ENCODE measurements at places on chromosomes 4 and X.

DNA sequence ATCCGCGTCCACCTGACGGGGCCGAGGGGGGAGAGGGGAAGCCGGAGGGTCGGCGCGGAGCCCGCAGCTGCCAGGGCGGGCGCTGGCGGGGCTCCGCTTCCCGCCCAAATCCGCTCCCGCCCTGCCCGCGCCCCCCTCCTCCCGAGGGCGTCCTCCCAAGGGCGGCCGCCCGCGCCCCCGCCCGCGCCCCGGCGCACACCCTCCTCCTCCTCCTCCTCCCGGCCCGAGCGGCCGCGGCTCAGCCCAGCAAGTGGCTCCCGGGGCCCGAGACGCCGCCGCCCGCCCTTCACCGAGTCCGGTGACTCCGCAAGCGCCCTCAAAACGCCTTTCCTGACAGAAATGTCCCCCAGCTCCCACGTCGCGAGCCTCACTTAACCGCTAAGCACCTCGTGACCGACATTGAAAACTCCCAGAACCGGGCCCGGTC, 487 bp downstream of the HMGB2 start:
- DNase-seq, result peak; percentile 37

GRCh38 chrX:130718137-130718536, 184.9 kb downstream of the ENOX2 start:
- no peak for DNase-seq

GRCh38 chr4:128470492-128471053, 183.0 kb upstream of the PGRMC2 start:
- no peak for DNase-seq

DNA sequence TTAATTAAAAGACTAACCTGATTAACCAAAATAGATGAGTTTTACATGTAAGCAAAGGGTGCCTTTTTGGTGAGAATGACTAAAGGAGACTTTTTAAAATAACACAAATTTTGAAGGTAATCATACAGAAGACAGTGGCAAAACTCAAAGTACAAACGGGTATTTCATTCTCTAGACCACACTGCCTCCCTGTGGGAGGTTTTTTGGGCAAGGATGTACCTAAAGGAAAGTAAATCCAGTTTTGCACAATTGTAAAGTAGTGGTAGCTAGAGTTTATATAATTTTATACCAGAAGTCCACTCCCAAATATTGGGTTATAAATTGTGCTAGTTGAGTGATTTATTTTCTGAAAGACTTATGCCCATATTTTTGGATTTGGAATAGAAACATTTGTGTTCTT, 201.0 kb downstream of the PAPSS1 start:
- DNase-seq, result peak; percentile 19

DNA sequence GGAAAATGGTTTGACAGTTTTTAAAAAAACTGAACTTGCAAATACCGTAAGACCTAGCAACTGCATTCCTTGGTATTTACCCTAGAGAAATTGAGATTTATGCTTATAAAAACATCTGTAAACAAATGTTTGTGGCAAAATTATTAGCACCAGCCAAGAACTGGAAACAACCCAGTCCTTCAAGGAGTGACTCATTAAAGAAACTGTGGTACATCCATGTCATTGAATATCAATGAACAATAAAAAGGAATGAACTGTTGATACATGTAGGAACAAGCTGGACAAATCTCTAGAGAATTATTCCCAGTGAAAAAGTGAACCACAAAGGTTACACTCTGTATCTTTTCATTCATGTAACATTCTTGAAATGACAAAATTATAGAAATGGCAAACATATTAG, 240.2 kb upstream of the ADAMTS3 start:
- DNase-seq, result no peak

- DNase-seq, result no peak
Measured at GRCh38 chr4:2284934-2285612, 23.2 kb upstream of the MXD4 start.

DNA sequence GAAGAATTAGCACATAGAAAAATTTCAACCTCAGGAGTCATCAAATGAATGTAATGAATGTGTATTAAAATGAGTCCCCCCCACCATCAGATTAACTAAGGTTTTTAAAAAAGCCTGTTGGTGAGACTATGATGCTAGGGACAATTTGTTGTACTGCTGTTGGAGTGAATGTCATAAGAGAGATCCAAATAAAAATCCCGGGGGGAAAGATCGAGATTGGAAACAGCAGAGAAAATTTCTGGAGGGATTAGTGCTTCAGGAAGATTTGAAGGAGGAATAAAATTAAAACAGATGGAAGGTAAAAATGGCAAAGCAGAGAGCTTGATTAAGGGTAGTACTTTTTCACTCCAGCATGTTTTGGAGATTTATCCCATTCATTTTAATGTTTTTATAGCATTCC, 25.9 kb upstream of the SFRP2 start:
- no peak for DNase-seq

- DNase-seq, result peak; percentile 29
Measured at GRCh38 chrX:31580227-31580626, 508.4 kb upstream of the FTHL17 start.

DNA sequence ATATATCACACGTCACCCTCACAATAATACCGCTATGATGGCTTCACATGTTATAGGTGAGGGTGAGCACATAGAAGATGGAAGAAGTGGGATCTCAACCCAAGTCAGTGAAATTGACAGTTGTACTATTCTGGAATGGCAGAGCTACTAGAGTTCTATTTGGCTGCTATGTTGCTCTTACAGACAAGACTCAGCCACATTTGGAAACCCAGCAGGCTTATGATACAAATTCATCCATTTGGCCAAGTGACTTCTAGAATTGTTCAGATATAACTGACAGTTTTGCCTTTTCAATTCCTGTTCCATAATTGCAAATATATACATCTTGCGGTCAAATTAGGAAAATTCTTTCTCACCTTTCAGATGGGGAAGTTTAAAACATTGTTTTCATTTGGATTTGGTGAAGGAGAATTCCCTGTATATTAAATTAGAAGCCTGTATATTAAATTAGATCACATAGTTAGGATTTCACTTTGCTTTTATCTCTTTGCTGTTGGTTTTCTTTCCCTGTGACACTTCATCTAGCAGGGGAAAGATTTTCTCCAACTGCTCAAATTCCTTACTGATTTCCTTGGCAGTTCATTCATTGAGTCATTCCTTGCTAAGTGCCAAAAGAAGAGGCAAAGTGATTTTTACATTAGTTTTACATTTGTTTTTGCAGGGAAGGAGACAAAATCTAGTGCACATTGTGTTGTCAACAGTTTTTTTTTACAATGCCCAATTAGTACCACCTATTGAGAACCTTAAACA, 120.6 kb upstream of the TBC1D9 start:
- DNase-seq, result no peak

DNA sequence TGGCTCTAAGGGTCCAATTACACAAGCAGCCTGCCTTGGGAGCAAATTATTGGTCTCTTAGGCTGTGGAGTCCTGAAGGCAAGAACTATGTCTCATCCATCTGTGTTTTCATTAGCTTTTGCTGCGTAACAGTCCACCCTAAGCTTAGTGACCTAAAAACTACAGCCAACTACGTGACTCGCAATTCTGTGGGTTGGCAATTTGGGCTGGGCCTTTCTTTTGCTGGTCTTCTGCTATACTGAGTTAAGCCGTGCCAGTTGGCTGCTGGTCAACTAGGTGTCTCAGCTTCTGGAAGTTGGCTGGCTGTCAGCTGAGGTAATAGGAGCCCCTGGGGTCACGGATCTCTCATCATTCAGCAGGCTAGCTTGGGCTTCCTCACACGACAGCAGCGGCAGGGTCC, 205.6 kb upstream of the S100G start:
- DNase-seq, result peak; percentile 22

DNA sequence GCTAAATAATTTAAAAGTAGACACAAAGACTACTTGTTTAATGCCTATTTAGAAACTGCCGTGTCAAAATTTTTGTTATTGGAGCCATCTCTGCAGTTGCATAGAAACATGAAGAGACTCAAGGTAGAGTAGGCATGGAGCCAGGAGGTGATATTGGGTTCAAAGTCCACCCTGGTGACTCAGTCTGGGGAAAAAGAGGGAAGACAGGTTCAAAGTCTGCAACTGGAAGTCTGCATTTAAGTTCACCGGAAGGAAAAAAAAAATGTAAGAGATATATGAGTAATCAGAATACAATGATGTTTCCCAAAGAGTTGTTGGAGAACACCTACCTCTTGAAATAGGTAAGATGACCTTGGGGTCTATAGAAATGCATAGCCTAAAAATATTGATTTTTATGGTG, 67.4 kb upstream of the QRFPR start:
- no peak for DNase-seq

DNA sequence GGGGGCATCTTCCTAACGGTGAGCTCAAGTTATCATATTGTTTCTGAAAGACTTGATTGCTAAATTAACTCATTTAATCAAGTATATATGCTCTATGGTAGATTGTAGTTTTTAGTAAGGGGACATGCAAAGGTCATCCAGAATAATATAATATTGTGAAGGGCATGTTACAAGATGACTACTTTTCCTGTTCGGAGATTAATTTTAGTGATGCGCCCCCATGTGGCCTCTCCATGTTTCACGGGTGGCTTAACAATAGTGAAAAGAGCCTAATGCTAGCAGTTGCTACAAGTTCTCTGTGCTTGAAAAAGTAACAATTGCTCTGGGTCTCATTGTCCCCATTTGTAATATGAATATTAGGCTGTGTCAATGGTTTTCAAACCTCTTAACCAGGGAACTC, 12.2 kb downstream of the SMPX start:
- DNase-seq, result peak; percentile 31

GRCh38 chr4:147793569-147794313, 61.9 kb downstream of the ARHGAP10 start:
- no peak for DNase-seq

GRCh38 chr4:168188754-168189153, 96.4 kb downstream of the ANXA10 start:
- DNase-seq, result no peak

DNA sequence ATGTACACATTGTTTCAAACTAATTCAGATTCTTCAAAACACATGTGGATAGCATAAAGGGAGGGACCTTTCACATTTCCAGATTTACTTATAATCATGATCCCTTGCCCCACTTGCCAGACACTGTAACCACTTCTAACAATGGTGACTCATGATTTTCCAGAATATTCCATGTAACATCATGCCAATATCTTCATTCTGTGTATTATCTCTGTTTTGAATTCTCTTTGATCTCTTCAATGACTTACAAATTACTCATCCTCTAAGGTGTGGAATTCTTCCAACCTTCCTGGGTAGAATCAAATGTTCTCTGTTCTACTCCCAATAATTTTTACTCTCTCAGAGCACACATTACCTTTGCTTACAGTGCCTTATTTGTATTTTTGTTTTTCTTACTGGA, 517.1 kb downstream of the PCDH7 start:
- no peak for DNase-seq

DNA sequence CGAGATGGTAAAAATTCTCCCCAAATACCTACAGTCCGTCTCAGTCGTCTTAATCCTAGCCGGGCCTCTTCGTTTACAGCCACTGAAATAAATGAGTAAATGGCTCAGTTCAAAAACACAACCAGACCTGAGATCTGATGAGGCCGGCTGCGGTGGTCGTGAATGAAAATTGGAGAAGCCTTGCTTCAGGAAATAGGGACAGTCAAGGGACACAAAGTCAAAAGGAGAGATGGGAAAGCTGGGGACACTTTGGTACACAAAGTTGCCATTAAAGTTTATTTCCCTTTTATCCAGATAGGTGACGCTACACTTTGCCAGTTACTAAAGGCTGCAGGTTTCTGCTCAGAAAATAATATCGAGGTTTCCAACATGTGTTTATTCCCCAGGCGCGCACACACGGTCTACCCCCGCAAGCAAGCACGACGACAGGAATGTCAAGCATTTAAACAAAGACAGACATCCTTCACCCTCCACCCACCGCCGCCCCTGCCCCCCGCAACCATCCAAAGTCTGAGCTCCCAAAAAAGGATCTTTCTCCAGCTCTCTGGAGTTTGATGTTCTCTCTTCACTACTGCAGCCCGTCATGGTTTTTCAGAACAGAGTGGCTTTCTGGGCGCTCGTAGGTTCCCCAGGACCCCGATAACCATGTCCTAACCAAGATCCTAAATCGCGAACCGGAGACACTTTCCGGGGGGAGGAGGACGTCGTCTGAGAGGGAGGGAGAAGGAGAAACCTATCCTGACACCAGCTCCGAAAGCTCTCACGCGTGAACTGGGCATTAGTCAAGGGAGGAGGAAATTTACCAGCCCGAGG, 1.3 kb upstream of the PCDH7 start:
- DNase-seq, result peak; percentile 62

DNA sequence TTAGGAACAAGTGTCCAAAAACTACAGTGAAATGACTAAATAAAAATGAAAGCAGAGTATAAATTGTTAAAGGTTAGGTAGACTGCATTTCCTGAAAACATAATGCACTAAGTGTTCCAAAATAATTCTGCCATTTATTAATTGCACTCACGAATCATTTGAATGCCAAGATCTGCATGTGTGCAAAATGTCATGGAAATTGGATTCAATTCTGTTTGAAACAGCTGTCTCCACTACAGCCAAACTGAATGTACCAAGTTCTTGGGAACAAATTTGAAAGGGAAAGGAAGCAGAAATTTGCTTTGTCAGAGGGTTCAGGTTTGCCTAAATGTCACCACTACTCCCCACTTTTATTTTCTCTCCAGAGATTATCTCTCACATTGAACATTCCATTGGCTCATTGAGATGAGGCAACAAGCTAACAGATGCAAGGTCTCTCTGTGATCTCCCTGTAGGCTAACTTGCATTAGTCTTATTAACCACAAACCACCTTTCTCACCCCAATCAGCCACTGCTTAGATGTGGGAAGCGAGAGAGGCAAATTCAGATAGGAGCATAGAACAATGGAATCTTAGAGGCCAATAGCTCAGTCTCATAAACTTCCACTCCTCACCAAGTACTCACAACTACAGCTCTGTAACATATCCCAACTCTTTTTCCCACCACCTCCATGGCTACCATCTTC, 226.6 kb downstream of the KDR start:
- DNase-seq, result no peak

- DNase-seq, result no peak
Measured at GRCh38 chr4:38241541-38241940, 281.3 kb downstream of the PTTG2 start.

GRCh38 chr4:112951362-112952312, 97.8 kb upstream of the ANK2 start:
- no peak for DNase-seq

- DNase-seq, result no peak
Measured at GRCh38 chrX:19855700-19856381, 31.6 kb downstream of the SH3KBP1 start.

- DNase-seq, result no peak
Measured at GRCh38 chr4:26789208-26789607, 71.4 kb upstream of the STIM2 start.

GRCh38 chr4:41957634-41958033, 22.4 kb downstream of the TMEM33 start:
- peak; percentile 58 for DNase-seq

GRCh38 chr4:2788532-2789103, 4.3 kb upstream of the SH3BP2 start:
- DNase-seq, result no peak

DNA sequence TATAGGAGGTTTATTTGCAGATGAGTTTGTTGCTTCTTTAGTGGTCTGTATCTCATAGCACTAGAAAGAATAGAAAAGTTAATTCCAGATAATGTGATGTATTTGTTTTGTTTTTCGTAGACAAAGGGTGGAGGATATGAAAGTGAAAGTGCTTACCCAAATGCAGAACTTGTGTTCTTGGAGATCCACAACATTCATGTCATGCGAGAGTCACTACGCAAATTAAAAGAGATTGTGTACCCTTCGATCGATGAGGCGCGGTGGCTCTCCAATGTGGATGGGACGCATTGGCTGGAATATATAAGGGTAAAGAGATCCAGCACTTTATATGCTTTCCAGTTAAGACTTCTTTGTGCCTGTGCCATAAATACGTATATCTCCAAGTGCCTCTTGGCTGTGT, 43.3 kb downstream of the MTMR1 start:
- DNase-seq, result no peak
